NCI-H146 (cell line): ENCODE measurements at places on chromosomes 2 and 18.

DNA sequence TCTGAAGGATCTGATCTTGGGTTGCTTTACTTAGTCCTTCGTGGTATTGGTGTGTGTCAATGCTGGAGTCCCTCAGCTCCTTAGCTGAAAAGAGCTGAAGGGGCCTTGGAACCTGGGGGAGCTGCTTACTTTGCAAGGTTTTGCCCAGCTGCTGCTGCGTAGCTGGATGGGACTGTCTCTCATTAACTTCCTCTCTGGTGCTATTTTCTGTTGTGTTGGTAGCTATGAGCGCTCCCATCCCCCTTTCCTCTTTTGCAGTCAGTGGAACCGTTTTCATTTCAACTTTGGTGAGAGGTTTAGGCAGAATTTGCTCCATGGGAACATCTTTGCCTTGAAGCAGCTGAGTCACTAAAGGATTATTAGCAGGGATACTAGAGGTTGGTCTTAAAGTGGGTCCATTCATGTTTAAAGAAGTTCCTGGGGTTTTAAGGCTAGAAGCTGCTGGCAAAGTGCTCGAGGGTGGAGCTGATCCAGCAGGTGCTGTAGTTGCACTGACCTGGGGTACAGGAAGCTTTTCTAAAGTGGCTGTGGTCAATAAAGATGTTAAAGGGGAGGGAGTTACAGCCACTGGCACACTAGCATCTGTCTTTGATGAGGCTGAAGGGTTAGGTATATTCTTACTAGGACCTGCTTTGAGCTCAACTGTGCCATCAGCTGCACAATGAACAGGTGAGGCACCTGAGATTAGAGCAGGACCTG, 69.9 kb upstream of the DTNB start:
- no peak for DNase-seq

- peak; percentile 71 for DNase-seq
Measured at GRCh38 chr18:24016643-24017042, 2.1 kb downstream of the TTC39C start.

DNA sequence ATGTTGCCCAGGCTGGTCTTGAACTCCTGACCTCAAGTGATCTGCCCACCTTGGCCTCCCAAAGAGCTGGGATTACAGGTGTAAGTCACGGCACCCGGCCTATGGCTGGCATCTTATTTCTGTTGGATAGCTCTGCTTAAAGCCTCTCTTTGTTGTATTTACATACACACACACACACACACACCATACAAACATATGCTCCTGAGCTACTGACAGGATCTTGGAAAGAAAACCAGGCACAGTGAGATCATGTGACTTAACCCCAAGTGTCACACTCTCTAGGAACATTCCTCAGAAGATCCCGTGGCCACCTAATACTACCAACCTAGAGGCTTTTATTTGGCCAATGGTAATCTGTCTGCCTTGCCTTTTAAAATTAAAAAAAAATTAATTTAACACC, 85.1 kb upstream of the HAAO start:
- DNase-seq: no peak

- peak; percentile 87 for DNase-seq
Measured at GRCh38 chr2:102848366-102848839, 86.6 kb downstream of the TMEM182 start.

DNA sequence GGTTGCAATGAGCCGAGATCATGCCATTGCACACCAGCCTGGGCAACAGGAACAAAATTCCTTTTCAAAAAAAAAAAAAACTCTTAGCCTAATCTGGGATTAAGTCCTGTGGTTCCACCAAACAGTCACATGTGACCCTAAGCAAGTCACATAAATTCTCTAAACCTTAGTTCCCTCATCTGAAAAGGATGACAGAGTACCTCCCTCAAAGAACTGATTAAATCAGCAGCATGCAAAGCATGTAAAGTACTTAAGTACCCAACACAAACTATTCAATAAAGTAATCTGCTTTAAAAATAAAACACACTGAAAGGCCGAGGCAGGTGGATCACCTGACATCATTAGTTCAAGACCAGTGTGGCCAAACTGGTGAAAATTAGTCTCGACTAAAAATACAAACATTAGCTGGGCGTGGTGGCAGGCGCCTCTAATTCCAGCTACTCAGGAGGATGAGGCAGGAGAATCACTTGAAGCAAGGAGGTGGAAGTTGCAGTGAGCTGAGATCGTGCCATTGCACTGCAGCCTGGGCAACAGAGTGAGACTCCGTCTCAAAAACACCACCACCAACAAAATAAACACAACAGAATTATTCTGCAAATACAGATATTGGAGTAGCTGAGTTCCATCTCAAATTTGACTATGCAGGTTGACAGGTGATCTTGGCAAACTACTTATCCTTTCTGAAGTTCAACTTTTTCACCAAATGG, 7.0 kb downstream of the USP34 start:
- DNase-seq: no peak

DNA sequence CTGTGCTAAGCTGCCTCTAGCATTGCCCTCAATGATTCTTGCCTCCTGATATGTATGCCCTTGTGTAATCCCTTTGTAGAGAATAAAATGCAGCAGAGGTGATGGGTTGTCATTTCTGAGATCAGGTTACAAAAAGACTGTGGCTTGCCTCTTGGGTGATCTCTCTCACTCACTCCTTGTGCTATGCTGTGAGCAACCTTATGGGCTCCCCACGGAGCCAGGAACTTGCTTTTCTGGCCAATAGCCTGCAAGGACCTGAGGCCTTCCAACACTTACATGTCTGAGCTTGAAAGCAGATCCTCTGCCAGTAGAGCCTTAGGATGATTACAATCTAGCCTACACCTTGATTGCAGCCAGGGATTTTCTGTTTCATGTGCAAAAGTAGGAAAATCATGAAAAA, 123.1 kb upstream of the XIRP2 start:
- no peak for DNase-seq

DNA sequence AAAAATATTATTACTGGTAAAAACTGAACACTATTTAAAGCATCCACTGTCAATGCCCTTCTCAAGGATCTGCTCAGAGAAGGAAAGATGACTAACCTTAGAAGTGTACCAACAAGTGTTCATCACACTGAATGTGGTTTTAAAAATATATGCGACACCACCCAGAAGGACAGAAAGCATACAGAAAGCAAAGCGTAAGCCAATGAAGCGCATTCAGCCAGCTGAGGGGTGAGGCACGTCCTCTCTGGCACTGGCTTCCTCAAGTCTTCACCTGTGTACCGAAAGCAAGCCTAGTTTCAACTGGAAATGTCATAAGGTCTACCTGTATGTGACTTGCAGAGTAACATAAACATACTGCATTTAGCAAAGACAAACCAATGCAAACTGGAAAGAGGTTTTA, 88.8 kb downstream of the PSMG2 start:
- DNase-seq: no peak

DNA sequence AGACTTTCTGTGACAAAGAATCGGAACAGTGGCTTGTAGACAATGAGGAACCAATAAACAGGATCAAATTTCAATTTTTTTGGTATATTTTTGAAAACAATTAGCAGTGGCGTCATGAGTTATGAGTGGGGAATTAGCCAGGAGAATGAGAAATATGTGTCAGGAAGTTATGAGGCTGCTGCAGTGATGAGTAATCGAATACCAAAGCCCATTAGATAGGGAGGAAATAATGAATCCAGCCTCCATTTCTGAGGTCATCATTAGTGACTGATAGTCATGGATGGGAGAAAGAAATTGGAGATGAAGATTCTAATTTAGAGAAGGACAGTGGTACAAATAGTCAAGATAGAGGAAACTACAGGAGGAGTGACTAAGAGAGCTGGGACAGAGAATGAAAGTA, 673.1 kb upstream of the VRK2 start:
- no peak for DNase-seq

DNA sequence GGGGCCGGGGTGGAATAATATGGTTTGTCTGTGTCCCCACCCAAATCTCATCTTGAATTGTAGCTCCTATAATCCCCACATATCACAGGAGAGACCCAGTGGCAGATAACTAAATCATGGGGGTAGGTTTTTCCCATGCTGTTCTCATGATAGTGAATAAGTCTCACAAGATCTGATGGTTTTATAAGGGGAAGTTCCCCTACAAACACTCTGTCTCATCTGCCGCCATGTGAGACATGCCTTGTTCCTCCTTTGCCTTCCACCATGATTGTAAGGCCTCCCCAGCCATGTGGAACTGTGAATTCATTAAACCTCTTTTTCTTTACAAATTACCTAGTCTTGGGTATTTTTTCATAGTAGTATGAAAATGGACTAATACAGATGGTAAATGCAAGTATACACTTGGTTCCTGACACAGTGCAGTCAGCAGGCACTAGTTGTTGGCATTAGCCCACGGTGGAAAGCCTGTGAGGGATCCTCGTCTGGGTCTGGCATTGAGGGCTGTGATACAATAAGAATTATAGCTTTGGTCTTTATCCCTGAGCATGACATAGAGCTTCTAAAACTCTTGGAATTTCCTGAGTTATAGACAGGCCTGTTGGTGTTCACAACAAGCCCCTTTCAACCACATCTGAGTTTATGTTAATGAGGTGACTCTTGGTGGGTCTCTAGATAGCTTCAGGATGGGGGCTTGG, 135.8 kb downstream of the CABLES1 start:
- DNase-seq: no peak

- DNase-seq: peak; percentile 2
Measured at GRCh38 chr2:173196080-173196479, 120.4 kb downstream of the MAP3K20 start.

- no peak for DNase-seq
Measured at GRCh38 chr2:70546376-70546775, 7.2 kb downstream of the TGFA start.

GRCh38 chr2:99811544-99811943, 321.7 kb upstream of the REV1 start:
- DNase-seq: no peak

- no peak for DNase-seq
Measured at GRCh38 chr2:237861875-237862527, 2.6 kb downstream of the RAMP1 start.

- no peak for DNase-seq
Measured at GRCh38 chr2:109067631-109068125, 61.3 kb upstream of the SH3RF3 start.

GRCh38 chr2:138931284-138932256, 151.4 kb upstream of the NXPH2 start:
- DNase-seq: no peak

- DNase-seq: no peak
Measured at GRCh38 chr2:210366675-210367080, 51.7 kb upstream of the MYL1 start.
